ENCODE measurements at places on chromosomes 5 and 9.

- no peak for DNase-seq
These were observed 1.3 kb downstream of the MACIR start for GRCh38 chr5:103259705-103260355.

DNA sequence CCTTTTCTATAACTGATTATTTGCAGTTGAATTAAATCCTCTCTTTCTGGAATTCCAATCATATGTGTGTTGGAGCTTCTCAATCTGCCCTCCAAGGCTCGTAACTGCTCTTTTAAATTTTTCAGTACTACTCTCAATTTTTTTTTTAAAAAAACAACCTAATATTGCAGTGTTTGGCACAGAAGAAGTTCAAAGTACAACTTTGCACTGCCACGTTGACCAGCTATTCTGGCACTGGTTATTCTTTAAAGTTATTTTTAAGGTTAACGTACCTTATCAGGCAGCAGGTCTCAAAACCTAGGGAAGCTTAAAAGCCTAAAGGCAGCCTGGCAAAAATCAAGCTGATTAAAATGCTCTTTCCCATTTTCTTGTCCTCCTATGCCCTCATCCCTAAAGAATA, 120.5 kb downstream of the GHR start:
- DNase-seq: no peak

- DNase-seq: no peak
These were observed 78.0 kb downstream of the GABRA6 start for GRCh38 chr5:161763571-161763970.

DNA sequence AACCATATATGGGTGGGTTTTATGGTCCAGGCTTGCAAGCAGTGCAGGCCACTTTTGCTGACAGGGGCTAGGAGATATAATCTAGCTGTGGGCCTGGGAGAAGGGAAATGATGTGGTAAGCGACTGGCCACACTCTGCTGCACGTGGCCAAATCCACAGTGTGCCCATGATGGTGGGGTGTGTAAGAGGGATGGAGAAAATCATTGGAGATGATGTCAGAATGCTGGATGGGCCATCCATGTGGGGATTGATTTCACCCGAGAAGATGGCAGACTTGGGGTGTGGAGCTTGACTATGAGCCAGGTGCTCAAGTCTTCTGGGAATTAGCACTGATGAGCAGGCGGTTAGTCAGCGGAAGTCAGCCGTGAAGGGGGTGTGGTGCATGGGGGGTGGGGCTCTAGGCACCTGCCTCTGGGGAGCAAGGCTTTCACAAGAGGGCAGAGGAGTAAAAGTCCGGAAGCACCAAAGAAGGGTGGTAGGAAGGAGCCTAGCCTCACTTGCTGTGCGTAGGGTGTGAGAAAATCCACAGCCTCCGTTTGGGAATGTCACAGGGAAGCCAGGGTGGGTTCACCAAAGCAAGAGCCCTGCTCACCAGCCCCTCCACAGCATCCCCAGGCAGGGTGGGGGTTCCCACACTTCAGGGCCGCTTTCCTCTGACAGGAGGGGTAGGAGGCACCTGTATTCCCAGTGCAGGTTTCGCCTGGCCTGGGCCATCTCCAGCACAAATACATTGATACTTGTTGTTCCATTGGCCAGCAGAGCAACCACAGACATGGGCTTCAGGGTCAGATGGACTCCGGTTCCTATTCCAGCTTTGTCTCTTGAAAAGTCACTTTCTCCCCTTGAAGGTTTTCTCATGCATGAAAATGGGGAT, 44.5 kb upstream of the ANGPTL2 start:
- no peak for DNase-seq

DNA sequence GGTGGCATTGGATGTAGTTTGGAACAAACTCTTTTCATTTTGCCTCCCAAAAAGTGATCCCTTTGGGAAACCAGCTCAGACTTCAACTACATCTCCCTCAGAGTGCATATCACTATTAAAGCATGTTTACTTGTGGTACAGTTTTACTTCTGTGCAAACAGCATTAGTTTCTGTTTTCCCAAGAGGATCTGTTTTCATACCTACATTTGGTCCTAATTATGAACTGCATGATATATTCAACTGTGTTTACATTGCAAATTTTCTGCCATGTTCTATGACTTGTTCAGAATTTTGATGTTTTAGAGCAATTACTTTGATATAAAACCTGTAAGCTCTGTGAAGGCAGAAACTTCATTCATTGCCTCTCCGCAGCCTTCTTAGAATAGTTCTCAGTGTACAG, 681.5 kb upstream of the ACO1 start:
- DNase-seq: no peak

GRCh38 chr5:23223846-23224245, 283.6 kb upstream of the PRDM9 start:
- no peak for DNase-seq

Measured in CD4-positive, alpha-beta T cell treated with Interleukin-15 for 4 hours (primary cell).